ENCODE measurements at places on chromosomes 5 and 9. TPM values are rescaled to one million over a fixed set of nuclear protein-coding genes. Genes with fewer than 3 reads are reported as not detected.

The PDE6A gene
- total RNA-seq = not detected

The DOCK2 gene
- total RNA-seq = 12.6 TPM

The VCAN gene
- 36.9 TPM for total RNA-seq

The STC2 gene
- 65.2 TPM for total RNA-seq

The IFNB1 gene
- total RNA-seq = 0.81 TPM

The TMEM232 gene
- total RNA-seq = 2.6 TPM

The CER1 gene
- total RNA-seq = not detected

The TMEM174 gene
- total RNA-seq = not detected

The CKMT2 gene
- not detected for total RNA-seq

The ACOT12 gene
- total RNA-seq = not detected

The PCDHGA5 gene
- total RNA-seq = not detected

The UGCG gene
- total RNA-seq = 48.5 TPM

The PCDHGA4 gene
- total RNA-seq = 0.23 TPM

The POU5F2 gene
- not detected for total RNA-seq

The NUTM2F gene
- not detected for total RNA-seq

The SPATA6L gene
- total RNA-seq = not detected

The AGPAT2 gene
- total RNA-seq = 58.8 TPM

The PRUNE2 gene
- 24.2 TPM for total RNA-seq

The SPATA31A3 gene
- total RNA-seq = not detected

The TCERG1 gene
- total RNA-seq = 48.8 TPM

The ORM2 gene
- not detected for total RNA-seq

The MORN5 gene
- not detected for total RNA-seq

The C9 gene
- total RNA-seq = not detected

The PTGS1 gene
- total RNA-seq = not detected

The GABRA1 gene
- total RNA-seq = not detected

The GABRA6 gene
- total RNA-seq = not detected

The OR2Y1 gene
- not detected for total RNA-seq

The EPB41L4A gene
- total RNA-seq = 0.53 TPM

The KLF9 gene
- total RNA-seq = 5.5 TPM

The SEMA6A gene
- total RNA-seq = not detected

The PCDHGB7 gene
- total RNA-seq = 0.10 TPM

The TMEM215 gene
- total RNA-seq = not detected

The ZNF608 gene
- total RNA-seq = 7.5 TPM

The SHB gene
- 20.0 TPM for total RNA-seq

The NMUR2 gene
- total RNA-seq = not detected

The GARNL3 gene
- total RNA-seq = 0.57 TPM

The LCN2 gene
- total RNA-seq = not detected

The GFI1B gene
- not detected for total RNA-seq

Measured in MG63 (cell line).